ENCODE measurements at places on chromosomes 11 and 22. TPM values are rescaled to one million over a fixed set of nuclear protein-coding genes. Genes with fewer than 3 reads are reported as not detected.

Gene CHRNA10
- 2.6 TPM for total RNA-seq

Gene ART1
- not detected for total RNA-seq

DNA sequence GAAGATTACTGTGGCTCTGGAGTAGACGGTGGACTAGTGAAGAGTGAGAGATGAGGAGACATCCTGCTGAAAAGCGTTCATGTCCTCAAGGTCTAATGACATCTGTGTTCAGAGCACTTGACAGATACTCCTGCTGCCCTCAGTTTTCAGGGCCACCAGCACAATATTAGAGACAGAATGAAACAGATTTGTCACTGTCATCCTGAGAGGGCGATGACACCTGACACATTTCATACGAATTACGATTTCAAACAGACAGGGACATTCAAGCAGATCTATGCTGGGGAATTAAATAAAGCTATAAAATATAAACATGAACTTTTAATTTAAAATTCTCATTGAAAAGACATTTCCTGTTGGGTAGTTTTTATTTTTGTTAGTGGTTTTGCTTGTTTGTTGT lies 29.1 kb downstream of the SVIP start:
- no peaks in the 10 kb centered on the region for H3K36me3 ChIP-seq
- no peak overlapping the region for H3K4me3 ChIP-seq
- no peak for DNase-seq
- no peak overlapping the region for H3K27ac ChIP-seq
- H3K27me3 ChIP-seq, result peaks cover 1% of the 10 kb centered on the region

GRCh38 chr11:75635066-75635862 lies 33.6 kb downstream of the MAP6 start:
- H3K27me3 ChIP-seq, result peaks cover 37% of the 10 kb centered on the region
- no peaks in the 10 kb centered on the region for H3K4me1 ChIP-seq
- H3K4me3 ChIP-seq, result no peak overlapping the region
- no peaks in the 10 kb centered on the region for H3K36me3 ChIP-seq
- no peak for DNase-seq

GRCh38 chr11:120914021-120914420 lies 109.9 kb upstream of the TBCEL start:
- H3K36me3 ChIP-seq, result no peaks in the 10 kb centered on the region
- H3K27me3 ChIP-seq, result peaks cover 7% of the 10 kb centered on the region
- H3K4me1 ChIP-seq, result no peaks in the 10 kb centered on the region
- H3K27ac ChIP-seq, result no peak overlapping the region

Gene JAM3
- total RNA-seq, result 3.9 TPM

Gene SERPING1
- total RNA-seq, result not detected

Gene MYO18B
- total RNA-seq, result 1.1 TPM

- H3K27me3 ChIP-seq, result no peaks in the 10 kb centered on the region
- peak overlapping the region; percentile 84 for H3K27ac ChIP-seq
- H3K36me3 ChIP-seq, result peaks cover 31% of the 10 kb centered on the region
Measured at GRCh38 chr22:27865496-27865895, 53.6 kb downstream of the PITPNB start.

DNA sequence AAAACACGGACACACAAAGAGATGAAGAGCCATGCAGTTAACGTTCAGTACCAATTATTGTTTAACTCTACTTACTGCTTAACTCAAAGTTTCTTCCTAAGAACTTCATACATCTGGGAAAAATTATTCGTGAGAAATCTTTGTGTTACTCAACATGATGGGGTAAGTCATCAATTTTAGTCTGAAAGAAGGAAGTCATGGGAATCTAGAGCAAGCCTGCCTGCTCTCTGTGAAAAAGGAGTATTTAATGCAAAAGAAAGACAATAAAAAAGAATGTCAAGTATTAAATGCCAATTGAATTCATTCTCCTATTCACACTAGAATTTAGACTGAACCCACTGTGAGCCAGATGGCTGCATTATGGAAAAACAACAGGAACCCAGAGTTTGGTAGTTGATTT lies 16.0 kb downstream of the TMEM123 start:
- no peaks in the 10 kb centered on the region for H3K27me3 ChIP-seq
- H3K36me3 ChIP-seq, result peaks cover 62% of the 10 kb centered on the region
- H3K4me1 ChIP-seq, result peaks cover 60% of the 10 kb centered on the region
- H3K4me3 ChIP-seq, result no peak overlapping the region
- no peak for DNase-seq

DNA sequence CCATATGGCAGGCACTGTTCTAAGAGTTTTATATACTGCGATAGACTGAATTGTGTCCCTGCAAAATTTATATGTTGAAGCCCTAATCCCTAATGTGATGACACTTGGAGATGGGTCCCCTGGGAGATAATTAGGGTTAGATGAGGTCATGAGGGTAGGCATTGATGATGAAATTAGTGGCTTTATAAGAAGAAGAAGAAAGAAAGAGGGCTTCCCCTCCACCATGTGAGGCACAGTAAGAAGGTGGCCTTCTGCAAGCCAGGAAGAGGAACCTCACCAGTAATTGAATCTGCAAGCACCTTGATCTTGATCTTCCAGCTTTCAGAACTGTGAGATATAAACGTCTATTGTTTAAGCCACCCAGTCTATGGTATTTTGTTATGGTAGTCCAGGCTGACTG lies 46.6 kb upstream of the TENM4 start:
- DNase-seq, result no peak
- no peaks in the 10 kb centered on the region for H3K36me3 ChIP-seq

GRCh38 chr11:86486261-86487030 lies 111.8 kb downstream of the CCDC81 start:
- no peak overlapping the region for H3K4me3 ChIP-seq
- H3K27ac ChIP-seq, result peak overlapping the region; percentile 63
- DNase-seq, result no peak
- peaks cover 2% of the 10 kb centered on the region for H3K27me3 ChIP-seq
- H3K4me1 ChIP-seq, result peaks cover 10% of the 10 kb centered on the region
- H3K36me3 ChIP-seq, result no peaks in the 10 kb centered on the region

- H3K27ac ChIP-seq, result peak overlapping the region; percentile 61
- DNase-seq, result no peak
- no peak overlapping the region for H3K4me3 ChIP-seq
- H3K36me3 ChIP-seq, result peaks cover 30% of the 10 kb centered on the region
- peaks cover 5% of the 10 kb centered on the region for H3K4me1 ChIP-seq
- no peaks in the 10 kb centered on the region for H3K27me3 ChIP-seq
Measured at GRCh38 chr11:66652651-66653050, 14.1 kb downstream of the RBM4 start.

Gene FADS1
- 92.3 TPM for total RNA-seq

Gene MFRP
- not detected for total RNA-seq

DNA sequence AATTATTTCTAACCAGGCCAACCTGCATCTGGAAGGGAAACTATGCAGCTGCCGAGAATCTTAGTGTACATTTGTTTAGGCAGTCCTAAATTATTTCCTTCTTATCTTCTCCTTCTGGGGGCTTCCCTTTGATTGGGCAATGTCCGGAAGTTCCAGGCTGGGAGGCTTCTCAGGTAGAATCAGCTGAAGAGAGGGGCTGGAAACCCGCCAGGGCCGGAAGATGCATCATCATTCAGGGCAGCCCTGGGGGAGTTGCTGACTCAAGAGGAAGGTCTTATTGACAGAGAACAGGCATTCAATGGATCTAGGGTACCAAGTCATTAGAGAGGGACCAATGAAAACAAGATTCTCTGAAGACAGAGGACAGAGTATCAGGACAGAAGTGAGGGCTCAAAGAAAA lies 150.7 kb downstream of the BLID start:
- no peak overlapping the region for H3K4me3 ChIP-seq
- no peak for DNase-seq
- H3K36me3 ChIP-seq, result no peaks in the 10 kb centered on the region
- H3K4me1 ChIP-seq, result no peaks in the 10 kb centered on the region

DNA sequence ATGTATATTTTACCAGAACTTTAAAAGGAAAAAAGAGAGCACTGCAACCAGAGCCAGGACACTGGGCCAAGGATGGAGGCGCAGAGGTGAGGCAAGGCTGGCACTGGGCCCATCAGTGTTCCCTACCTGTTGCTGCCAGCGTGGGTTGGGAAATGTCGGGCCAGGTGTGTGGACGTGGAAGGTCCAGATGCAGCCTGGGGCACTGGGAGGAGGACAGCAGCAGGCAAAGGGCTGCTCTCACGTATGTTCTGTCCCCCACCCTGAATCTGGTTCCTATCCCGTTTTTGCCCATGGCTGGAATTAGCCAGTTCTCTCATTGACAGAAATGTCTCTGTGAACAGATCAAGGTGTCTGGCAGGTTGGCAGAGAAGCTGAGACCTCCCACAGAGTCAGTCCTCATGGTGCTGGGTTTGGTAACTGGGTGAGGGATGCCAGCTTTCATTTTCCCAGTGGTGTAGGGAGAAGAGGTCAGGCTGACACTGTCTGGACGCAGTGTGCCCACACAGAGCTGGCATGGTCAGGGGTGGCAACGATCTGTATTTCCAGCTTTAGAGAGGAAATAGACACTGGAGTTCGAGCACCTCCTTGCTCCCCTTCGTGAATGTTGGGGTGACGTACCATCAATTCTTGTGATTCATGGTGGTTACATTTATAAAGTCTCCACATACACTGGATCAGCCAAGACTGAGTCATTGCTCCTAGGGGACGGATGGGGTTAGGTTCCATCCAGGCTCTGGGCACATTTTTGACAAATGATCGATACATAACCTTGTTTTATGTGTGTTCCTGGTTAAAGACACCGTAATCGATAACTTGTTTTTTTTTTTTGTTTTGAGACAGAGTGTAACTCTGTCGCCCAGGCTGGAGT lies 4.3 kb upstream of the PNPLA3 start:
- H3K4me3 ChIP-seq, result no peak overlapping the region
- H3K27me3 ChIP-seq, result peaks cover 11% of the 10 kb centered on the region
- H3K4me1 ChIP-seq, result peaks cover 6% of the 10 kb centered on the region
- H3K27ac ChIP-seq, result no peak overlapping the region
- no peaks in the 10 kb centered on the region for H3K36me3 ChIP-seq
- no peak for DNase-seq

Gene MISFA
- 5.1 TPM for total RNA-seq

GRCh38 chr11:20669820-20670684 lies 666 bp downstream of the NELL1 start:
- DNase-seq, result no peak
- no peak overlapping the region for H3K4me3 ChIP-seq
- peaks cover 60% of the 10 kb centered on the region for H3K27me3 ChIP-seq
- H3K27ac ChIP-seq, result no peak overlapping the region
- peaks cover 3% of the 10 kb centered on the region for H3K36me3 ChIP-seq

Gene CWF19L2
- total RNA-seq, result 16.5 TPM

- H3K4me3 ChIP-seq, result no peak overlapping the region
- no peaks in the 10 kb centered on the region for H3K36me3 ChIP-seq
- H3K27me3 ChIP-seq, result peaks cover 33% of the 10 kb centered on the region
- no peak overlapping the region for H3K27ac ChIP-seq
Measured at GRCh38 chr11:61685617-61685967, 5.4 kb downstream of the DAGLA start.

- H3K4me3 ChIP-seq, result no peak overlapping the region
- H3K27me3 ChIP-seq, result peaks cover 36% of the 10 kb centered on the region
- H3K36me3 ChIP-seq, result no peaks in the 10 kb centered on the region
- peaks cover 10% of the 10 kb centered on the region for H3K4me1 ChIP-seq
Measured at GRCh38 chr11:10288881-10289764, 4.9 kb downstream of the SBF2 start.

Gene PLAAT5
- not detected for total RNA-seq

DNA sequence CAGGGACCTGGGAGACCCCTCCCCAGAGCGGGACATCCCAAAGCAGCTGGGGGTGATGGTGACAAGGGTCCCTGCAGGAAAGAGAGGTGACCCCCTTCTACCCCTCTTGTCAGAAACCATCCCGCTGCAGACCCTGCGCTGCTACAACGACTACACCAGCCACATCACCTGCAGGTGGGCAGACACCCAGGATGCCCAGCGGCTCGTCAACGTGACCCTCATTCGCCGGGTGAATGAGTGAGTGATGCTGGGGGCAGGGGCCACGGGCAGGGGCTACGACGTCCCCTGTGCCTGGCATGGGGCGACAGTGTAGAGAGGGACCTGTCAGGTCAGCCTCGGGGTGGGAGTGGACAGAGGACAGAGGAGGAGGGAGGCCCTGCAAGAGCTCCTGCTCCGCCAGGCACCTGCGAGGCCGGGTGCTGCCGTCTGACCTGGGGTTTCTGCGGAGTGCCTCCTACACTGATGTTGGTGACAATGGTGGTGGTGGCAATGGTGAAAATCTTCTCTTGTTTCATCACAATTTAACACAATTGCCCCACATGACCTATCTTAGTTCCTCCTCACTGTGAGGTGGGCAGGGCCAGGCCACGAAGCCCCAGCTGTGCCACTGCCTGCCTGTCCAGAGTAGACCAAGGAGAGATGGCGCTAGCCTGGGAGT lies 9.8 kb downstream of the CSF2RB start:
- peaks cover 1% of the 10 kb centered on the region for H3K36me3 ChIP-seq
- H3K4me3 ChIP-seq, result no peak overlapping the region
- H3K27me3 ChIP-seq, result peaks cover 3% of the 10 kb centered on the region
- no peak overlapping the region for H3K27ac ChIP-seq
- DNase-seq, result no peak

GRCh38 chr11:24708616-24709015 lies 211.8 kb downstream of the LUZP2 start:
- no peaks in the 10 kb centered on the region for H3K4me1 ChIP-seq
- H3K4me3 ChIP-seq, result no peak overlapping the region
- no peak overlapping the region for H3K27ac ChIP-seq
- DNase-seq, result no peak
- no peaks in the 10 kb centered on the region for H3K27me3 ChIP-seq
